ENCODE measurements at places on chromosomes 12 and 14.

- no peak for DNase-seq
Measured at GRCh38 chr12:121392325-121392716, 7.6 kb upstream of the RNF34 start.

- no peak for DNase-seq
Measured at GRCh38 chr14:77478796-77479195, 19.8 kb downstream of the ISM2 start.

DNA sequence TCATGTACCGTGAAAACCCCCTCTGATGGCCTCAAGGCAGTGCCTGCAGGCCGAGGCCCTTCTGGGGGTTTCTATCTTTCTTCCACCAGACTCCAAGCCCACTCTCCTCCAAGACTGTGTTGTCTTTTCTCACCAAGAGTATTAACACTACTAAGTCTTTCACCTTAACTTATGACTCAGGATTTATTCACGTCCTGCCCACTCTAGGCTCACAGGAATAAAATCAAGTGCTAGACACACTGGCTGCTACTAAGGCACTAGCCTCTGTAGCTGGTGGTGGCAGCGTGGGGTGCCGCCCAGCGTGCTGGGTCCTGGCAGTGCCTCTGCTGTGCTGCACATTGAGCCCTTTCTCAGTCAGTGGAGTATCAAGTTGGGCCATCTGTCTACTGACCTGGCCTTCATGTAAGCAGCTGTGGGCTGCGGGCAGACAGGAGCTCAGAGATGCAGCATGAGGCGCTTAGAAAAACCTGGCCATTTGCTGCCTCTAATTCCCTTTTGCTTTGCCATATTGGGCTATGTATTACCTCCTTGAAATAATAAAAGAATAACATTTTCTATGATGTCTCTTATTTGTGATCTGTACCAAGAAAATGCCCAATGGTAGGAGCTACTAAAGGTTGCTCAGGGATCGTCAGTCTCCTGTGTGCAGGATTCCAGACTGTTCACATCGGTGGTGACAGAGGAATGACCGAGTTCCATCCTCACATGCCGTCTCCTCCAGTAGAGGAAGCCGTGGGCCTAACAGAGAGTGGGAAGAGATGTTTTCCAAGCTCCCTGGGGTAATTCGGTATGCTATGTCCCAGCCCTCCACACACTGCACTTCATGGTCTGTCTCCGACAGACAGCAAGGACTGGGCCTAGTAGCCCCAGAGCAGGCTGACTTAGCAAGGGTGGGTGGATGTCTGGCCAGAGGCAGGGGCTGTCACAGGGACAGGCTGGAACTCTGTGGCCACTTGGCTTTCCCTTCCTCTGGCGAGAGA, 39.9 kb downstream of the MAX start:
- DNase-seq = no peak

DNA sequence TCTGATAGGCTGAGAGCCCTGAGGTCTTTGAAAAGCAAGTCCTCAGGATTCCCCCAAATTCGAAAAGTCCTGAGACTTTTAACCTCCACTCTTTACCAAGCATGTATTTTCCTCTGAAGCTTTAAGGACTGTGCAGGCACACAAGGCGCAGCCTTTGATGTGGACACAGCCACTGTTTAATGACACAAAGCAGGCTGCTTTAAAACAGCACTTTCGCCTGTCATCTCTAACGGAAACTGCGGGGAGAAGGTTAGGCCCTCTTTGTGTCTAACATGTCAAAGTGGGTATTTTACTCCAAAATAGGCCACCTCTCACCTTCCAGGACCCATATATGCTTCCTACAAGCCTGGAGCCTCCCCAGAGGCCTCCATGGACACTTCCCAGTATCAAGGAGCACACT, 159.2 kb downstream of the GCH1 start:
- DNase-seq = no peak
